ENCODE measurements at places on chromosomes 5 and 9. TPM values are rescaled to one million over a fixed set of nuclear protein-coding genes. Genes with fewer than 3 reads are reported as not detected.

DNA sequence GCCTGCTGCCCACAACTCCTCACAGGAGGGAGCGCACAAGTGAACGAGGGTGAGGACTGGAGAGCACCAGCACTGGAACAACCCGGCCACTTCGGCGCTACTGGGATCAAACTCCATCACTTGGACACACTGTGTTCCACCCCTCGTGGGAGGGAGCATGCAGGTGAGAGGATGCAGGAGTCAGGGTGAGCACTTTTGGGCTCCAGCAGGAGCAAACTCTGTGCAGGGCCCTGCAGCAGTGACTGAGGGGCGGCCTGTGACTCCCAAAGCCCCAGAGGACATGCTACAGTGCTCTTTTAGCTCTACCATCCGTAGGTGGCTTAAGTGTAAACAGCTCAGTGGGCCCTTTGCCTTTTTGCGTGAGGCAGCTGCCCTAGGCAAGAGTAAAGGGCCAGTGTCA, 4.4 kb upstream of the MOCS2 start:
- no peak for DNase-seq

GRCh38 chr5:176144508-176144907, 93.7 kb upstream of the SIMC1 start:
- no peak for DNase-seq

GRCh38 chr9:98365227-98365669, 109.8 kb upstream of the TBC1D2 start:
- peak; percentile 29 for DNase-seq

- DNase-seq, result peak; percentile 40
Observed at GRCh38 chr5:139446956-139447779, 7.8 kb upstream of the DNAJC18 start.

GRCh38 chr5:112951124-112951702, 25.4 kb upstream of the DCP2 start:
- no peak for DNase-seq

GRCh38 chr5:67192719-67193438, 3.7 kb downstream of the CD180 start:
- no peak for DNase-seq

GRCh38 chr5:4945296-4945695, 194.8 kb upstream of the ADAMTS16 start:
- no peak for DNase-seq

DNA sequence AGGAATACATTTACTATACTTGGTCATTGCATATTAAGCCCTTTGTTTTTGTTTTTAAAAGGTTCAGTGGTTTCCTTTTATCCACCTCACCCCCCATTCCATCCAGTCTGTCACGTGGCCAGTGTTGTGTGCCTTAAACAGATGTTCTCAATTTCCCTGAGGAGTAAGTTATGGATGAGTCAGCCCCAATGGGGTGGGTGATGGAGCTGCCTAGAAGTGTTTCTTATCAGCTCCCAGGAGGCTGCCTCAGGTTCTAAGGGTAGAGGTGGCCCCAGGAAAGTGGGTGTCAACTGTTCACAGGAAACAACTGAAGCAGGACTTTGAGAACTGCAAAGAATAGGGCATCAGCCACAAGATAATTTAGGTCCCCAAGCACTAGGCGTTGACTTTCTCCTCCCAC, 41.1 kb downstream of the ACTBL2 start:
- peak; percentile 76 for DNase-seq

DNA sequence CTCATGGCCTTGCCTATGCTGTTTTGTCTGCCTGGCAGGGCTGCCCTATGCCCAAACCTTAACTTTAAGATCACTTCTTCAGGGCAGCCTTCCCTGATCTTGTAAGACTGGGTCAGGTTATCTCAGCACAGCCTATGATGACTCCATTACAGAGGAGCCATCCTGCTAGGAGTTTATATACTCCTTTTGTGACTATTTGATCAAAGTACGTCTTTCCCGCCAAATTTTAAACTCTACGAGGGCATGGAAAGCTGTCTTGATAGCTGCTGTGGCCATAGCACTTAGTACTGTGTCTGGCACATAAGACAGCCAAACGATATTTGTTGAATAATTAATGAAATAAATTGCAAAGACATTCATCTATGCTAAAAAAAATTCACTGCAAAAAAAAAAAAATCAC, 60.6 kb downstream of the PPP2R2B start:
- DNase-seq, result no peak

GRCh38 chr5:111945535-111945934, 188.5 kb upstream of the NREP start:
- no peak for DNase-seq

DNA sequence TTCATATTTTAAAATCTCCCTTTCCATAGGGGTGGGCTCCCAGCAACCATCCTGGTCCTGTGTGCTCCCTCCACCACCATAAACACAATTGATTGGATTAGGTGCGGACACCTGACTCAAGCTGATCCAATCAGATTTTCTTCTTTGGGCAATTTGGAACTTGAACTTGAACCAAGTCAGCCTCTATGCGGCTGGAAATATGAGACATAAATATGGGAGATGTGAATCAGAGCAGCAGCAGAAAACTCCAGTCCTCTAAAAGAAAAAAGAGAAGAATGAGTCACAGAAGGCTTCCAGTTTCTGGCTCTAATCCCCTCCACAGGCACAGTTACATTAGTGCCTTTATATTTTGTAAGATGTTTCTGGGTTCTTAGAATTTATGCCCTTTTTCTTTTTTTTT, 306.6 kb downstream of the MLLT3 start:
- DNase-seq, result peak; percentile 77

GRCh38 chr5:137291031-137291430, 208.1 kb downstream of the SPOCK1 start:
- DNase-seq, result no peak

GRCh38 chr9:106771608-106772007, 91.4 kb upstream of the ZNF462 start:
- no peak for DNase-seq

- no peak for DNase-seq
Observed at GRCh38 chr5:3175416-3175815, 420.2 kb upstream of the IRX1 start.

- no peak for DNase-seq
Observed at GRCh38 chr5:10874541-10874940, 113.5 kb upstream of the DAP start.

DNA sequence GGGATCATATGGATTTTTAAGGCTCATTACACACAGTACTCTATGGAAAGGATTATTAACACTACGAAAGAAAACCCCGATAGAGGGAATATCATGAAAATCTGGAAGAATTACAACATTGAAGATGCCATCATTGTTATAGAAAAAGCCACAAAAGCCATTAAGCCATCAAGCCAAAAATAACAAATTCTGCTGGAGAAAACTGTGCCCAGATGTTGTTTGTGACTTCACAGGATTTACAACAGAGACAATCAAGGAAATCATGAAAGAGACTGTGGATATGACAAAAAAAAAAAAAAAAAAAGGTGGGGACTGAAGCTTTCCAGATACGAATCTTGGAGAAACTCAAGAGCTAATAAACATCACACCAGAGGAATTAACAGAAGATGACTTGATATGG, 433.8 kb upstream of the CDH6 start:
- no peak for DNase-seq

- no peak for DNase-seq
Observed at GRCh38 chr5:150081541-150082283, 4.6 kb downstream of the CSF1R start.

- no peak for DNase-seq
Observed at GRCh38 chr5:166370928-166371690, 1920.3 kb upstream of the WWC1 start.

- no peak for DNase-seq
Observed at GRCh38 chr5:124394700-124395245, 351.7 kb downstream of the ZNF608 start.

DNA sequence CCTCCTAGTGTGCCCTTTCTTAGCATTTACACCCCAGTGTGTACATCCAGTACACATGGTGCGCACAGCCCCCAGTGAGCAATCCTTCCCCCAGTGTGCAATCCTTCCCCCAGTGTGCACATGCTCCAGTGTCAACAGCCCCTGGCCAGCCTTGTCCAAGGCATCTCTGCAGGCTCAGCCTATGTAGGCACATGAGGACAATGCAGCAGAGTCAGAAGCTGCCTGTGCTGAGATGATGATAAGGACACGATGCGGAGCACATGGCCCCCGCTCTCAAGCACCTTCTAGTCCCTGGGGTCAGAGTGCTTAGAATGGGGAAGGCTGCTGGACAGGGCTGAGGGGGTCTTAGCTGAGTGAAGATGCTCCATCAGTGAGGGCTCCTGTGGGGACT, 69.8 kb downstream of the GADD45G start:
- DNase-seq, result no peak

DNA sequence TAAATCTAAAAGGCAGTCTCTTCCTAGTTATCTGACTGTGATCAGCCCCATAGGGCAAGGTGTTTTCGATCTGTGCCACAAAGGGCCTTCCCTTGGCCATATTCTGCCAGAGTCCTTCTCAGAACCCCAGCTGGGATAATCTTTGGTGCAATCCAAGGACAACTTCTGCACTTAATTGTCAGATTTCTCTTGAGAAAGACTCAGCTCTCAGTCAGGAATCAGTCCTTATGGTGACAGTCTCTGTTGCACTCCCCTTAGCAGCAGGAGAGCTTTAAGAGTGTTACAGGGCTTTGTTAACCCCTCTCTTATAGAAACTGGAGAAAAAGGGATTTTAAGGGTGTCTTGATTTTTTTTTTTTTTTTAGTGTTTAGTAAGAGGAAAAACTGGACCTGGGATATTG, 15.4 kb upstream of the RFX3 start:
- DNase-seq, result no peak

DNA sequence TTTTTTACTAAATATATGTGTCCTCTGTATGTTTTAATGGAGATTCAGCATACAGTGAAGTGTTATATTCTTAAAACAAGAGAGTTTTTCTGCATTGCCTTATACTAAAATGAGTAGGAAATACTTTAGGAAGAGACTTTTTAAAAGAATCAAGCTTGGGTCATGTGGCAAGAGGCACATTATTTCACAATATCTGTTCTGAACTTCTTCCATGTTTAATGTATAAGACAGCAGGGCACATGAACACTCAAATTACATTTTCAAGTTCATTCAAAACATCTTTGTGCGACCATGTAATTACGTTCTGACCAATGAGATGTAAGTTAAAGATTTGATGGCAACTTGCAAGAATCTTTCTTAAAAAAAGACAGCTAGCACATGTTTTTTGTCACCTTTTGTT, 1055.9 kb downstream of the NR2F1-AS1 start:
- DNase-seq, result no peak

GRCh38 chr5:84130006-84130580, 254.6 kb downstream of the EDIL3 start:
- peak; percentile 16 for DNase-seq

GRCh38 chr9:135287627-135288026, 192.0 kb upstream of the PPP1R26 start:
- DNase-seq, result no peak

DNA sequence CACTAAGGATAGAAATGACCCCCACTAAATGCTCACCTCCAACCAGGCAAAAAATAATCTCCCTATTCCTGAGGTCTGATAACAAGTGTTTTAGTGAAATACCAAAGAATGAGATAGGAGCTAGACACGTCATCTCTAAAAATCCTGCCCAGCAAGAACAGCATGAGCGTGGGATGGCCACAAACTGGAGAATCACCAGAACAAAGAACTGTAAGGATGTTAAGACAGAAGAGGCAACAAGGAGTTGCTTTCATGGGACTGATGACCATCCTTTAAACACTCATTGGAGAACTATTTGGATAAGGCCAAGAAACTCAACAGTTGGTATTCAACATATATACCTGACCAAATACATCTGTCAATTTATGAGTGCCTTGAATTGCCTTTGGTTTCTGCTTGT, 113.7 kb downstream of the RASEF start:
- peak; percentile 87 for DNase-seq

- DNase-seq, result peak; percentile 70
Observed at GRCh38 chr5:139100825-139101224, 97.3 kb downstream of the SIL1 start.

DNA sequence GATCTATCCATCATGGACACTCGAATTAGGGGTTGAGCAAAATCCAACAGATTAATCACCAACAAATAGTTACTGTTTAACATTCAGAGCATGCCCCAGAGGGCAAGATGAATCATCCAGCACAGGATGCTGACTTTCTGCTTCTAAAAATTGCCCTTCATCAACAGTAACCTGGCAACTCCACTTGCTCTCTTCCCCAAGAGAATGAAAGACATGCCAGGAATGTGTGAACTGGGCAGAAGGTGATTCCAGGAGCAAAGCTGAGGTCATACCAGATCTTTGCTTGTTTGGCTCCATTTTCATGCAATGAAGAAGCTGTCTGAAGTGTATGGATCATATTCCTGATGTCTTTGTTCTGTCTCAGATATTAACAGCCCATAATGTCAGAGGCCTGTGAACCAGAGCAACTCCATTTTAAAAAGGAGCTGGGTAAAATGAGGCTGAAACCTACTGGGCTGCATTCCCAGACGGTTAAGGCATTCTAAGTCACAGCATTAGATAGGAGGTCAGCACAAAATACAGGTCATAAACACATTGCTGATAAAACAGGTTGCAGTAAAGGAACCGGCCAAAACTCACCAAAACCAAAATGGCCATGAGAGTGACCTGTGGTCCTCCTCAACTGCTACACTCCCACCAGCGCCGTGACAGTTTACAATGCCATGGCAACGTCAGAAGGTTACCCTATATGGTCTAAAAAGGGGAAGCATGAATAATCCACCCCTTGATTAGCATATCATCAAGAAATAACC, 2.5 kb upstream of the ZNF367 start:
- DNase-seq, result peak; percentile 96

GRCh38 chr5:124061663-124062062, 549.7 kb downstream of the CSNK1G3 start:
- no peak for DNase-seq

- no peak for DNase-seq
Observed at GRCh38 chr5:39024005-39024404, 50.2 kb downstream of the RICTOR start.

DNA sequence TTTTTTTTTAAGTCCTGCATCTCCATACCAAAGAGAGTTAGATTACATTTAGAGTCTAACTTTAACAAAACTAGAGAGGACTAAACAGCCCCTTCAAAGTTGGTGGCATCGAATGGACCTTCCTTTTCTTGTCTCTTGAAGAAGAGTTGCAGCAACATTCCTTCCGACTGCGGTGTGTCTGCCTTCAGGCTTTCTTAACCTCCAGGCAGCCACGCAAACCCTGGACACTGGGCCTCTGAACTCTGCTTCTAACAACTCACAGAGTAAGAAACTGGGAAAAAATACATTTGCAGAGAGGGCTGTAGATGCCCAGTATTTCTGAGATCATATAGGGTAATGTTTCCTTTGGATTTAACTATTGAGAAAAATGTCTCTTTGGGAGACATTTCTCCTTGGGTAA, 120.5 kb upstream of the MAST4 start:
- DNase-seq, result no peak

GRCh38 chr5:946720-947625, 54.3 kb downstream of the TRIP13 start:
- DNase-seq, result no peak

Gene RNF183
- not detected for total RNA-seq

Gene PCDHGC4
- total RNA-seq, result 2.7 TPM

Gene ACTBL2
- total RNA-seq, result 0.50 TPM

Gene C9orf85
- 13.7 TPM for total RNA-seq

Gene CDH9
- total RNA-seq, result not detected

Gene ENTREP1
- total RNA-seq, result 5.0 TPM

Gene TNC
- 178 TPM for total RNA-seq

Gene TRPM3
- total RNA-seq, result 0.21 TPM

Gene OR1J2
- total RNA-seq, result not detected

Gene GABRG2
- total RNA-seq, result under 0.01 TPM

Gene MELK
- total RNA-seq, result 22.0 TPM

Gene SHB
- total RNA-seq, result 30.5 TPM

Gene PCDHGC5
- total RNA-seq, result 1.8 TPM

Gene FAM169A
- 37.7 TPM for total RNA-seq
